Left cardiac atrium (tissue), 4 donors: ENCODE measurements at places on chromosomes 2 and 18. TPM values are rescaled to one million over a fixed set of nuclear protein-coding genes. Genes with fewer than 3 reads are reported as not detected.

NTSR2 gene
- total RNA-seq, result 0.24 TPM

FOXI3 gene
- total RNA-seq, result not detected

ANTXR1 gene
- 38.4 TPM for total RNA-seq

GALNT13 gene
- 3.2 TPM for total RNA-seq

COL5A2 gene
- total RNA-seq, result 21.0 TPM

CFAP221 gene
- total RNA-seq, result 0.97 TPM

ARHGAP25 gene
- total RNA-seq, result 6.8 TPM

CYP1B1 gene
- total RNA-seq, result 115 TPM

SNORC gene
- total RNA-seq, result 0.77 TPM

IL36G gene
- not detected for total RNA-seq

GPR75 gene
- 1.6 TPM for total RNA-seq

RAX gene
- total RNA-seq, result not detected

INPP5D gene
- total RNA-seq, result 9.3 TPM

NR4A2 gene
- 2.4 TPM for total RNA-seq

NUP35 gene
- 9.7 TPM for total RNA-seq

TXNDC2 gene
- 0.18 TPM for total RNA-seq

DNA sequence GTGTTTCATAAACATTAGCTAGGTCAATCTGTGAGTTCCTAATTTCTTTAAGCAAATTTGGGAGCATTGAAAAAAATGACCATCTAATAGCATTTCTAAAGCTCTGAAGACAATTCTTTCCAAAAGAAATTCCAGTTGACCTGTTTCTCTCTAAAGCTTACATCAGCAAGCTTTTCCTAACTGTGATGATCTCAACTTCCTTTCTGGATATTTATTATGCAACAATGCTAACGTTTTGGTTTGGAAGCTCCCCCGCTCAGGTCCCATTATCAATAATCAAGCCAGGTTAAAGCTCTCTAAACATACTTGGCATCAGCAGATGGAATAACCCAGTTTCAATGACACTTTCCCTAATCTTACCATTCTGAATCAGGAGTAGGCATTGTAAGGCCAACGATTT, 196.3 kb upstream of the TANK start:
- no peak for DNase-seq

DNA sequence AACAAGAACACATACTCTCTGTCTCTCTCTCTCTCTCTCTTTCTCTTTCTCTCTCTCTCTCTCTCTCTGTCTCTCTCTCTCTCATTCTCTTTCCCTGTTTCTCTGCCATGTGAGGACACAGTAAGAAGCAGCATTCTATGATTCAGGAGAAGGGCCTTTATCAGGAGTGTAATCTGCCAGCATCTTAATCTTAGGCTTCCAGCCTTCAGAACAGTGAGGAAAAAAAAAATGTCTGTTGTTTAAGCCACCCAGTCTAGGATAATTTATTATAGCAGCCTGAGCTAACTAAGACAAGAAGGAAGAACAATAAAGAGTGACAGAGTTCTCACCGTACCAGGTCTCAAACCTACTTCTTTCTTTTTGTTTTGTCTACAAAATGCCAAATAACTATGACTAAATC, 399.4 kb downstream of the SOCS6 start:
- DNase-seq, result no peak

GRCh38 chr2:126496493-126496892, 159.5 kb upstream of the GYPC start:
- DNase-seq, result no peak

DNA sequence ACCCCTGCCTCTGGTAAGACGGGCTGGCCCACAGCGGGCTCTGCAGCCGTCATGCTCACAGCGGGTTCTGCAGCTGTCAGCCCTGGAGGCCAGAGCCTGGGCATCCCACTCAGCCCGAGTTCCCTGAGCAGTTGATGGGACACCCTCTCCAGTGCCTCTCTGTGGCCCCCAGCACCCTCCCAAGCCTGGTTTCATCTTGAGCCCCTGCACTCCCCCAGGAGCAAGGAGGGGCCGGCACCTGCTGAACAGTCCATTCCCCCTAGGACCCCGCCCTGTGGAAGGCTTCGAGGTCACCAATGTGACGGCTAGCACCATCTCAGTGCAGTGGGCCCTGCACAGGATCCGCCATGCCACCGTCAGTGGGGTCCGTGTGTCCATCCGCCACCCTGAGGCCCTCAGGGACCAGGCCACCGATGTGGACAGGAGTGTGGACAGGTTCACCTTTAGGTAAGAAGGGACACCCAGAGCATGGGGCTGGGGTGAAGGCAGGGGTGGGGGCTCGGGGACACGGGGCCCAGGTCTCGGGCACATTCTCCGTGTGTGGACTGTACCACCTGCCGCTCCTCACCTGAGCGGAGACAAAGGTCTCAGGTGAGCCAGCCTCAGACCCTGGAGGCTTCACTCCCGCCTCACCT, 34.5 kb downstream of the MTERF4 start:
- DNase-seq, result no peak

DNA sequence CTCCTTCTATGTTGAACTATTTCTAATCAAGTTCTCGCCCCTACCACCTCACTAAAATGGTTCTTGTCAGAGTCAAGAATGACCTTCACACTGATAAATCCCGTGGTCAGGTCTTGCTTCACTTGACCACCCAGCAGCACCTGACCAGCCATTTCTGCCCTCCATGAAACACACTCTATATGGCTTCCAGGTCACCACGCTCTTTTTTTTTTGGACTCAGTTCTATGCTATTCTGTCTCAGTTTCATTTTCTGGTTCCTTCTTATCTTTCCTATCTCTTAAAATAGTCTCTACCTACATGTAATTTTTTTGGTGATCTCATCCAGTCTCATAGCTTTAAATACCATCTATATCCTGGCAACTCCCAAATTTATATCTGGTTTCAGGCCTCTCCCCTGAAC, 11.4 kb downstream of the EIF2AK3 start:
- DNase-seq, result no peak

DNA sequence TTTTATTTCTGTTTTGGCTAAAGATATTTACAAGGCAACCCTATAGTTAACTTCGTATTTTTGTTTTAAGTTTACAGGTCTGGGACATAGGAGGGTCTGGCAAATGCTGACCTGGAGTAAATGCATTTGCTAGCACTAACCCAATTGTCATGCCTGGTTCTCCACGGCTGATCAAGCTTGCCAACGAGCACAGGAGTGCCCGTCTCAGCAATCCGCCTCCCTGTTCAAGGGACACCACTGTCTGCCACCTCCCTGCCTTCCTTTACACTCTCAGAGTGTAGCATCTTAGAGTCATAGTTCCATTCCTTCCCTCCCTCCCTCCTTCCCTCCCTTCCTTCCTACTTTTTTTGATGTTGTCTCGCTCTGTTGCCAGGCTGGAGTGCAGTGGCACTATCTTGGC, 104.6 kb downstream of the PLEKHM3 start:
- no peak for DNase-seq

- no peak for DNase-seq
Observed at GRCh38 chr2:199848389-199849130, 2.4 kb downstream of the FTCDNL1 start.

DNA sequence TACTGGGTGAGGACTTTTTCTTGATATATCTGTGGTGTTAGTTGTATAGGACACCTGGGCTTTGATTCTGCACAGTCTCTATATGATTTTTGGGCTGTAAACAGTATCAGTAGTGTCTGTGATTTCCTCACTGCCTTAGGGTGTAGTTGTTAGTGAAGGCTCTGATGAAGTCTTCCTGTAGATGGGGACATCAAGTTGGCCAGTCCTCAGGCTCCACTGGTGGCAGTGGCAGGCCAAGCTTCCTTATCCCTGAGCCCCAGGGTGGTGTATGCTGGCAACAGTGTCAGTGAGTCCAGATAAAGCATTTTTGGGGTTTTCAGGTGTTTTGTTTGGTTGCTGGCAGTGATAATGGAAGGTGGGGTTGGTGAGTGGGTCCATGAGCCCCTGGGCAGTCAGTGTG, 961.4 kb downstream of the DSC3 start:
- DNase-seq, result no peak

DNA sequence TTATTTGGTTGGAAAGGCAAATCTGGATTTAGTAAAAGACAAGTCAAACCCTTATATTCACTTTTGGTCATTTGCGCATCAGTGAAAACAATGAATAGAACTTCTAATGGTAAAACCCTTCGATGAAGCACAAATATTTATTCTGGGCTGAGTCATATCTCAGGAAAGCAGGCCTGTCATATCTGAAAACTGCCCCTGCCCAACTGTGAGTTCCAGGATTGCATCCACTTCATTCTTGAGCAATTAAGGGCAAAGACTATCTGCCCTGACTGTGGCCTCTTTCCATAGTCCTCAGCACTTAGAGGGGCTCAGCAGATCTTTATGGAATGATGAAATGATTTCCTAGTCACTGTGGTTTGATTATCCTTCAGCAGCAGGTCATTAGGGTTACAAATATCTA, 795.2 kb upstream of the ID2 start:
- no peak for DNase-seq

GRCh38 chr2:38030635-38031355, 45.2 kb downstream of the CYP1B1 start:
- DNase-seq, result no peak

- no peak for DNase-seq
Observed at GRCh38 chr2:47964722-47965434, 58.6 kb upstream of the FBXO11 start.

- DNase-seq, result peak; percentile 90
Observed at GRCh38 chr2:42047488-42048298, at the start of gene PKDCC. Gene PKDCC (plus strand): TSS chr2:42048021. CDS start chr2:42048200, 179 bp downstream.

DNA sequence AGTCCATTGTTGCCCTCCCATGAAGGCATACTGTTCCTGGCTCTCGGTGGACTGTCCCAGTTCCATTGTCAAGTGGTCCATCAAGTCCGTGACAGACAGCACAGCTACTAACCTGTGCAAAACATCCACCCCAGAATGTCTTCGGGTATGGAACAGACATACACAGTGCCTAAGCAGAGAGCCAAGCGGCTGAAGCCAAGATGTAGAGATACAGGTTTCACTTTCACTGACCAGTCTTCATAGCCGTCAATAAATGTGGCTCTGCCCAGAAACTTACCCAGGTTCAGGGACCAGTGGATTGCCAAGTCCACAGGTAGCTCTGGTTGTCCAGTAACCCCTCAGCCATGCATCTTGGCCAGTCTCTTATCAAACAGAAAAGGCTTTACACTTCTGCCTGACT, 10.7 kb upstream of the PAPOLG start:
- no peak for DNase-seq

DNA sequence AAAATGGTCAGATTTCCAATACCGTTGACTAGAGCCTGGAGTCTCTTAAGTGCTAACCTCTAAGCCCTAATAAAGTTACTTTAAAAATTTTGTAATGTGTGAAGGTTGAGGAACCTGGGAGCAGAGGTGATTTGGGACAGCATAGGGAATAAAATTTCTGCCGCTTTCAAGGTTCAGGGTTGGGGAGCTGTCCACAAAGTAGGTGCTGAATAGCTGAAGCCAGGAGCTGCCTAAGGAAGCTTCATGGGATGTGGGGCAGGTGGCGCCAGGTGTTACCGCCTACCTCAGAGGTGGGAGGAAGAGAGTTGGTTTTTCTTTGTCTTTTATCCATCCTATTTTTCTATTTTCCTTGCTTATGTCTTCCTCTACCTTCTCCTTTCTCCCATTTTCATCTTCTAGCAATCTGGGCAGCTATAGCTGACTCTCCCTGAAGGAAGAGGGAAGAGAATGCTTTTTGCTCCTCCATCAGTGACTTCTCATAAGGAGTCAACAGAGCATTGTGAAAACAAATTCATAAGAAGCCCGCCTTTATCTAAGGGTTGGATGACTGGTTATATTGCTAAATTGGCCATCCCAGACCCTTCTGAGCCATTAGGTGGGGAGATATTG, 178.7 kb downstream of the CLIP4 start:
- DNase-seq, result no peak

DNA sequence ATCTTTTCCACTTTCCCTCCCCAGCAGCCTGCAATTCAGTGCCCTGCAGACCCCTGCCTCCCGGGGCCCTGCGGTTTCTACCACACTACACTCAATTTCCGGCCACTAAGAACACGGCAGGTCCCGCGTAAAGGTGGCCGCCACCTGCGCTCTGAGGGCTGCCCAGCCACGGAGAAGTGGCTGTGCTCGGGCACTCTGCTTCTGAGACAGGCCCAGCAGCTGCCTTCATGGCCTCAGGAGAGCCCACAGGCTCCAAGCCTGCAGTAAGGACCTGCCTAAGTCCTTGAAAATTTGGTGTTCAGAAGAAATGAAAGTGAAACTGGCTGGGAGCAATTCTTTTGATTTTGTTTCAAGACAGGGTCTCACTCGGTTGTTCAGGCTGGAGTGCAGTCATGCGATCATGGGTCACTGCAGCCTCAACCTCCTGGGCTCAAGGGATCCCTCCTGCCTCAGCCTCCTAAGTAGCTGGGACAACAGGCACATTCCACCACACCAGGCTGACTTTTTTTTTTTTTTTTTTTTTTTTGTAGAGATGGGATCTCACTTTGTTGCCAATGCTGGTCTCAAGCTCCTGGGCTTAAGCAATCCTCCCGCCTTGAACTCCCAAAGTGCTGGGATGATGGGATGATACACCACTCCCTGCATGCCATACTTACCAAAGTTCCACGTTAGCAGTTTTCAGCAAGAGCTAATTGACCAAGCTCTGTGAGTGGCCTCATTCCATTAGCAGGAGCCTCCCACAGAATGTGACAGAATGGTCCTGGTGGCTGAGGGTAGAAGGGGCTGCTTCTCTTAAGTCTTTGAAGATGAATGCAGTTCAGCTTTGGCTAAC, 14.6 kb upstream of the ALPP start:
- no peak for DNase-seq

- no peak for DNase-seq
Observed at GRCh38 chr2:11009891-11010290, 98.2 kb downstream of the KCNF1 start.

GRCh38 chr2:46715541-46715940, 200.1 kb downstream of the MCFD2 start:
- no peak for DNase-seq

GRCh38 chr18:48668466-48669179, 129.8 kb downstream of the CTIF start:
- no peak for DNase-seq

- DNase-seq, result no peak
Observed at GRCh38 chr2:182868054-182868796, 1.8 kb upstream of the FRZB start.

GRCh38 chr2:214591366-214591765, 180.5 kb downstream of the VWC2L start:
- DNase-seq, result no peak

GRCh38 chr18:44246001-44246400, 434.7 kb upstream of the SETBP1 start:
- DNase-seq, result no peak
